ENCODE measurements at places on chromosomes 6 and 20.

- DNase-seq = no peak
These were observed 4.7 kb downstream of the GTSF1L start for GRCh38 chr20:43722153-43722505.

DNA sequence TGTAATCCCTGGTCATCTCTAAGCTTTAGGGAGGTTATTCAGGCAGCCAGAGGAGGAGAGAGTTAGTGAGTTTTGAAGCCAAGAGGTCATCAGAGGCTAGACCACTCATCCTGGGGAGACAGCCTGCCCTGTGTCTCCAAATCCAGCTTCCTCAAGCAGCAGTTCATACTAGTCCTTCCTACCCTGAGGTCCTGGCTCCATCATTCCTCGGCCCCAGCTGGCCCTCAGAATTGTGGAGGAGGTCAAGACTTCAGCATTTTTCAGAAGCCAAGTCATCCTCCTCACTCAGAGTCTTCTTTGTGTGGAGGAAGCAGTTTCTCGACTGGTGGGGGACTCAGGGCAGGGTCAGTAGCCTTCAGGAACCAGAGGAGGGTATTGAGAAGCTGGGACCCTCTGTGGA, 12.4 kb upstream of the KIAA1755 start:
- DNase-seq = no peak

GRCh38 chr20:53786445-53787267, 193.0 kb upstream of the ZNF217 start:
- no peak for DNase-seq

DNA sequence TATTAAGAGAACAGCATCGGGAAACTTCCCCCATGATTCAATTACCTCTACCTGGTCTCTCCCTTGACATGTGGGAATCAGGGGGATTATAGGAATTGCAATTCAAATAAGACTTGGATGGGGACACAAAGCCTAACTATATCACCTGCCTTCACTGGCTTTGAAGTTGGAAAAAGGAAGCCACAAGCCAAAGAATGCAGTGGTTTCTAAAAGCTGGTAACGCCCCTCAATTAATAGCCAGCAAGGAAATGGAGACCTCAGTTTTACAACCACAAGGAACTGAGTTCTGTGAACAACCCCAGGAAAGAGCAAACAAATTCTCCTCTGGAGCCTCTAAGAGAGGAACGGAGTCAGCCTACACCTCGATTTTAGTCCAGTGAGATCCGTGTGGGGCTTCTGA, 244.1 kb downstream of the TFAP2A start:
- no peak for DNase-seq
